Foreskin keratinocyte (primary cell): ENCODE measurements at places on chromosomes 7 and 10.

- DNase-seq, result no peak
These were observed 66.4 kb upstream of the ANK3 start for GRCh38 chr10:60456053-60456452.

DNA sequence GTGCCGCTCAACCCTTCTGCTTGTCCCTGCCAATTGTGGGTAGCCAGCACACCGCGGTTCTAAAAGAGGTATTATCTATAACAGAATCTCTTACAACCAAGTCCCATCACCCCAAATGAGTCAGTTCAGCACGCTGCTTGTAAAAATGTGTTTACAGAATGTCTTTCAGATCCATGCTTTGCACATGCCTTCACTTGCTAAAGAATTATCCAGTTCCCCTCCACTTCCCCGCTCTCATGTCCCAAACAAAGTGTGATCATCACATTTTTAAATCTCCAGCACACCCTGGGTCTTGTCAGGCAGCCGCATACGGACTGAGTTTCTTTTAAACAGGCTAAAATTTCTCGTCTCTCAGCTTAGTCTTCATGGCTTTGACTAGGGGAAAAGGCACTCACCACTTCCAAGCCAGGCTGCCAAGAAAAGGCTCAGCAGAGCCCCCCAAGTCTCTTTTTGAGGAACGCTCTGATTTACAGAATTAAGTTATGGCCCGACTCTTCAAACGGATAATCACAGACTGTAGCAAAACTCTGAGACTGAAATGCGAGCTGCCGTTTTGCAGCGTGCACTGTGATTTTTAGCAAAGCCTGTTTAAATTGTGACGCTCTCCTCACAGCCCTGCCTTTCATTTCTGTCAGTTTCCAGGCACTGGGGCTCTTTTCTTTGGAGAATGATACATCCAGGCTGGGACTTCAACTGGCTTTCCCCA, 29.8 kb upstream of the FGFR2 start:
- peak; percentile 89 for DNase-seq

- DNase-seq, result peak; percentile 84
These were observed 2.1 kb upstream of the BNIP3 start for GRCh38 chr10:131983780-131984179.

- DNase-seq, result no peak
These were observed 46.1 kb upstream of the ZMIZ1 start for GRCh38 chr10:79022565-79023230.

DNA sequence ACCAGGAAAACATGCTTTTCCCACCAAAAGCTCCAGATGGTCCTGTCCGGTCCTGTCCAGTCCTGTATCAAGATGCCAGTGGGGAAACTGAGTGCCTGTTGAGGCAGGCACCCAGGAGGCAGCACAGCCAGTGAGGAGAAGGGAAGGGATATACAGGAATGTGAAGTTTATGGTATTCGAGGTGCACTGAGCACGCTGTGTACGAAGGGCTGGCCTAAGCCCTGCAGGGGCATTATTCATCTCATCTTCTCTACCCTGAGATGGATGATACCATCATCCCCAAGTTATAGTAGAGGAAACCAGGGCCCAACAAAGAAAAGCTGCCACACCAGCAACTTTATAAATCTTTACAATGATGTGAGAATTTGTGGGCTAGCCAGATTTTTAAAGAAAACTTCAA, 23.4 kb upstream of the FXYD4 start:
- peak; percentile 75 for DNase-seq

DNA sequence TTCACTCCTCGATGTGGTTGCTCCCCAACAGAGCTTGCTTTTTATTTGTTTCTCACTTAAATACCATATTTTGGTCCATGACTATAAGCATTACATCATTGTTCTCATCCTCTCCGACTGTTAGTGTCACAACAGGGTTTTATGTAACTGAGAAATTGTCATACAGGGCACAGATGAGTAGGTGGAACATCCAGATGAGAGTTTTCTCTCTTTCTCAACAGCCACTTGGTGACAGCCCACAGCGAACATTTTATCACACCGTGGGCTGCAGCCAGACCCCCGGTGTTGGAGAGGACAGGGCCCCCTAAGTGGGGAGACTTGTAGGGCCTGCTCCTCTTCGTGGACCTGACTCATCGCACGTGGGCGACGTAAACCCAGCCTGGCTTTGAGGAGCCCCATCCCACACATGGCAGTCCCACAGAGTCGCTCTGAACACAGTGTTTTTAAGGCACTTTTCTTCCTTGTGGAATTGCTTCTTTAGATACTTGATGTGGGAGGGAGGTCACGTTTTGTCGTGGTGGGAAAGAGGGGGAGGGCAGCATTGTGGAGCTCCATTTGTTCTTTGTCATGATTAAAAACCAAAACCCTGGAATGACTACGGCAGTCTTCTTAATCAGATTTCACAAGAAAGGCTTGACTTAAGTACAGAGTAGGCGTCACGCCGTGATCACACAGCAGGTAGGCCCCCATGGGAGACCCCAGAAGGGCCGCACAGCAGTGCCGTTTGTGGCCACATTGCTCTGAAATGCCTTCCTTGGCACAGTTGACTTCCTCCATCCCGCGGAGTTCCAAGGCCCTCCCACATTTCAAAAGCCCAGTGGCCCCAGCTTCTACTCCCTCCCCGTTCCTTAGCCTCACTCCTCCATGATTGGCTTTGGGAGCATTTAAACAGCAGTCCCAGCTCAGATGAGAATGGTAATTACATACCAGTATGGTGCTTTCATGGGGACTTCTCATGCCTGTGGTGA, 220.6 kb downstream of the CCDC3 start:
- no peak for DNase-seq

- DNase-seq, result no peak
These were observed 11.6 kb downstream of the SEMA3D start for GRCh38 chr7:85175217-85175616.

- peak; percentile 58 for DNase-seq
These were observed 27.1 kb downstream of the OGDH start for GRCh38 chr7:44633254-44634186.

- DNase-seq, result no peak
These were observed 56.6 kb upstream of the CPXM2 start for GRCh38 chr10:123948030-123948823.

- DNase-seq, result no peak
These were observed 55.5 kb upstream of the CABCOCO1 start for GRCh38 chr10:61606959-61607907.

- DNase-seq, result no peak
These were observed 295.5 kb downstream of the MDFIC start for GRCh38 chr7:115217373-115217772.

DNA sequence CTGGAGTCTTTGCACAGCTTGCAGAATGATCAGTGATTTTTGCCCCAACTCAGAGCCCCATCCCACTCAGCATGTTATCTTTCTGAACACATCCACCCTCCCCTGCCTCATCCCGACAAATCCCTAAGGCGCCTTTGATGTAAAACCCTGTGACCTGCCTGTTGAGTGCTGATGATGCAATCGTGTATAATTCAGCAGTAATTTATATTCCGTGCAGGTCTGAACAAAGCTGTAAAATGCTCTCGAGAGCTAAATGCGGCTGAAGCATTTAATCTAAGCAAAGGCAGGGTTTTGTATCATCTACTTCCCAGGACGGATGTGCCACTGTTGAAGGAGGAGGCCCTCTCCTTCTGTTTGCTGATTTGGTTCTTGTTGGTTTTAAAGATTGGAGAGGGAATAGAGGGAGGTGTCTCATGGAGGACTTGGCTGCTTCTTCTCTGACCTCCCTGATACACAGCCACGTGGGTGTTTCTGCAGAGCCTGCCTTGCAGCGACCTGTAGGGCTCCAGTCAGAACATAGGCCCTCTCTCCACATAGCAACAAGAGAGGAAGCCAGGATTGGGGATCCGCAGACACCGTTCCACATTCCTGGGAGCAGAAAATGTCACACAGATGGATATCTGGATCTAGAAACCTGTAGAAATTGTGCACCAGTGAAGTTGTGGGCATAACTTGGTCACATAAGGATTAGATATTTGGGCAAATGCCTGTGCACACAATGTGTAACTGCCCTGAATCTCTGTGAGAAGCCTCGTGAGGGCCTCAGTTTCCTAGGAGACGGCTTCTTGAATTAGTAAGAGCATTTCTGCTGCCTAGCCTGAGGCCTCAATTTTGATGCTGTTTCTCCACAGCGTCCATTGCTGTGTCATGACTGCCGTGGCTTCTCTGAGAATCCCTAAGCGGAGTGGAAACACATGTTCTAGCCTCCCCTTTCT, 90.2 kb upstream of the AGK start:
- peak; percentile 63 for DNase-seq

GRCh38 chr10:18860631-18861240, 187.9 kb upstream of the MALRD1 start:
- no peak for DNase-seq

DNA sequence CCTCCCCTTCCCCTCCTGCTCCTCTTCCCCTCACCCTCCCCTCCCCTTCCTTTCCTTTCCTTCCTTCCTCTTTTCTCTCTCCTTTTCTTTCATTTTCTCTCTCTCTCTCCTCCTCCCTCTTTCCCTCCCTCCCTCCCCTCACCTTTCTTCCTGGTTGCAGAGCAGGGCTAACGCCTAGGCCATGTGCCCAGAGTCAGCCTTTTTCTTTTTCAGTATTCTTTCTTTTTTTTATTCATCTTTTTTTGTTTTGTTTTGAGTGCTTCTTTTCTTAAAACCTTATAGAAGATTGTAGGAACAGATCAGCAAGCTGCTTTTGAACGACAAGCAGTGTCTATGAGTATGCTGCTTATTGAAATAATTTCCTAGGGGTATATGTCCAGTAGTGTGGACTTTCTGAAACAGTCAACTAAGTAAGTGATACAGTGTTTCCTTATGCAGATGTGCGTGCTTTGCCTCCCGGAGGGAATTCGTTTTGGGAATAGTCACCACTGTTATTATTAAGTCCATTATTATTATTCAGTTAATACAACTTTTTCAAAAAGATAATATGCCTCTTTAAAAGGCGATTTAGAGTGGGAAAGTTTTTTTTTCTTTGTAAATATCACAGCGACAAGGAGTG, 219.2 kb downstream of the CAMK1D start:
- DNase-seq, result no peak

DNA sequence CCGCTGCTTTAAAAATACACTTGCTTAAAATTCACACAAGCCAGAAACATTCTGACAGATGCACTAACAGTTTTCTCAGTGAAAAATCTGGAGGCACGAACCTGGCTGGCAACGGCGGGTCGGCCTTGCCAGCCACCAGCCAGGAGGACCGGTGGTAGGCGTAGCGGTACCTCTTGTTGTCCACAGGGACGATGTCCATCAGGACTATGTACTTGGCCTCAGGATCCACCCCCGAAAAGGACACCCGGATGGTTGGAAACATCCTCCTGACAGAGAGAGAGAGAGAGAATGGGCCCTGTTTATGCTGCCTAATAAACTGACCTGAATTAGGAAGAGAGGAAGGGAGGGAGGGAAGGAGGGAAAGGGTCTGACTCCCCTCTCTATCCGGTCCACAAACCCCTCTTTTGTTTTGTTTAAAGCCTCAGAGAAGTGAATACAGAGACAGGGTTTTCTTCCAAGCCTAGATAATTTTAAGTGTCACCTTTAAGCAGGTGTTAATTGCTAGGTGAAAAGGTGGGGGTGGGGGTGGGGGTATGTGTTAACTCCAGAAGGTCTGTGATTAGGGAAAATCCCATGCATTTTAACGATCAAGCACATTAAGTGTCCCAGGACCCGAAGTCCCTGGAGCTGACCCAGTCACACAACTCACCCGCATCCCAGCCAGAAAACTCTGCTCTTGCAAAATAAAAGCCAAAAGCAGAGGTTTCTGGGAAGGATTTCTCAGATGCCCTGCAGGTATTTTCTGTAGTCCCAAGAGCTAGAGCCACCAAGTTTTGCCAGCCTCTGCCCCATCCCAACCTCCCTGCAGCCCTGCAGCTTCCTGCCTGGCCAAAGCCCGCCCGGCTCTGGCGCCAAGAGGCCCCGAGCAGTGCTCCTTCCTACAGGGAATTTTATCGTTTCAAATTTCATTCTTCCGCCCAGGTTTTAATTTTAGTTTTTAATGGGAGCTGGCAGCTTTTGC, 5.0 kb downstream of the TBX20 start:
- DNase-seq, result no peak

DNA sequence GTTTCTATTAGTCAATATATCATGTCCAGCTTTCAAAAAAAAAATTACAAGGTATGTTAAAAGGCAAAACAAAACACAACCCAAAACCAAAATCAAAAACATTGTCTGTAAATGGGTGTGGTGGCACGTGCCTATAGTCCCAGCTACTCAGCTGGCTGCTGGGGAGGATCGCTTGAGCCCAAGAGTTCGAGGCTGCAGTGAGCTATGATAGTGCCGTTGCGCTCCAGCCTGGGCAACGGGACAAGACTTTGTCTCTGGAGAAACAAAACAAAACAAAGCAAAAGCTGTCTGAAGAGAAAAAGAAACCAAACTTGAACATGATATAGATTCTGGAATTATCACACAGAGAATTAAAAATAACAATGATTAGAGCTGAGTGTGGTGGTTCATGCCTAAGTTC, 10.3 kb upstream of the CPA5 start:
- no peak for DNase-seq

GRCh38 chr10:523925-524324, 165.5 kb downstream of the DIP2C start:
- no peak for DNase-seq

GRCh38 chr10:114010316-114010715, 33.4 kb upstream of the ADRB1 start:
- no peak for DNase-seq

DNA sequence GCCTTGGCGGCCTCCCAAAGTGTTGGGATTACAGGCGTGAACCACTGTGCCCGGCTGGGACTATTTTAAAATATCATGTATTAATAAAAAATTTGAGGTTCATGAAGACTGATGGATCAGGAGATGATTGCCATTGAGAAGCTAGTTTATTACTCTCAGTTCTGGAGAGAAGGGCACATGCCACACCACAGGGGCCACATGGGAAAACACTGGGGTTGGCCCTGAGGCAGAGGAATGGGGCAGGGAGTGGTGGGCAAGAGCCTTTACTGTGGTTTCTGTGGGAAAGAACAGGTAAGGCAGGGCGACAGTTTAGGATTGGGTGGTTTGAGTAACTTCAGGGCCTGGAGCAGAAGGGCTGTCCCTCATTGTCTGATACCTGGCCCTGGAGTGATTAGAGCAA, 6.8 kb upstream of the TBRG4 start:
- DNase-seq, result no peak

DNA sequence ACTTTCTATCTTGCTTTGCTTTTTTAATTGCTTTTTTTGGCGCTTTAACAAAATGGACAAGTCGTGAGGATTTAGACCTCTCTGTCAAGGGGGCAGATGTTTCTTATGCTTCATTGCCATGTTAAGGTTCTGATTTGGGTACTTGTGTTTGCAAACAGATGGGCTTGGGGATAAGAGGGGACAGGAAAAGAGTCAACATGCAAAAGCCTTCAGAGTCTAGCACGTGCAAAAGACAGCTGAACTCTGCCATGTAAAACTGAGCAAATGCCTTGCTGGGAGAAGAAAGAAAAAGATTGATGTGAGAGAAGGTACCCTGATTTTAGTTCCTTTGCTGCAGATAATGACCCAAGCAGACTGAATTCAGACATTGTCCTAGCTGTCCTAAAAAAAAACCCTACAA, 173.1 kb downstream of the KIAA1217 start:
- no peak for DNase-seq

- no peak for DNase-seq
These were observed 179.8 kb downstream of the WNT2 start for GRCh38 chr7:117143066-117143465.
